Esophagus mucosa (tissue), 1 donor: ENCODE measurements at places on chromosomes 12 and 14. TPM values are rescaled to one million over a fixed set of nuclear protein-coding genes. Genes with fewer than 3 reads are reported as not detected.

The TAS2R8 gene
- total RNA-seq: not detected

DNA sequence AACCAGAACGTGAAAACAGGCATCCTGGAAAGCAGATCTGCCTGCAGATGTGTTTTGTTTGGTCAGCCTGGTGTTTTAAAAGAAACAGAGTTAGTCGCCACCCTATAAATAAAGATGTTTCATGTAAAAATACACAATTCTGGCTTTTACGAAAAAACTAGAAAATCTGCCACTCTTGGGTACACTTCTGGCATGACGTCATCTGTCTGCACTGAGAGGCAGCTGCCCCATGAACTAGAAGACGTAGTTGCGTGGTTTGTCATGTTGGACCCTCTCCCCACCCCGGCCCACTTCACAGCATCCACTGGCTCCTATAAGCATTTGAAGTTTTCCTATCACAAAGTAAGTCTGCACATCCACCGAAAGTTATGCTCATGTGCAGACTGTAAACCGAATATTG is 392.5 kb downstream of the GLT1D1 start:
- no peak for ATAC-seq

The FBXO21 gene
- 22.9 TPM for total RNA-seq

The RERG gene
- total RNA-seq: 1.9 TPM

The TCL1B gene
- total RNA-seq: not detected

GRCh38 chr12:28980436-28980835 is 168.6 kb upstream of the FAR2 start:
- no peak for ATAC-seq
